ENCODE measurements at places on chromosomes 5 and 9. TPM values are rescaled to one million over a fixed set of nuclear protein-coding genes. Genes with fewer than 3 reads are reported as not detected.

DNA sequence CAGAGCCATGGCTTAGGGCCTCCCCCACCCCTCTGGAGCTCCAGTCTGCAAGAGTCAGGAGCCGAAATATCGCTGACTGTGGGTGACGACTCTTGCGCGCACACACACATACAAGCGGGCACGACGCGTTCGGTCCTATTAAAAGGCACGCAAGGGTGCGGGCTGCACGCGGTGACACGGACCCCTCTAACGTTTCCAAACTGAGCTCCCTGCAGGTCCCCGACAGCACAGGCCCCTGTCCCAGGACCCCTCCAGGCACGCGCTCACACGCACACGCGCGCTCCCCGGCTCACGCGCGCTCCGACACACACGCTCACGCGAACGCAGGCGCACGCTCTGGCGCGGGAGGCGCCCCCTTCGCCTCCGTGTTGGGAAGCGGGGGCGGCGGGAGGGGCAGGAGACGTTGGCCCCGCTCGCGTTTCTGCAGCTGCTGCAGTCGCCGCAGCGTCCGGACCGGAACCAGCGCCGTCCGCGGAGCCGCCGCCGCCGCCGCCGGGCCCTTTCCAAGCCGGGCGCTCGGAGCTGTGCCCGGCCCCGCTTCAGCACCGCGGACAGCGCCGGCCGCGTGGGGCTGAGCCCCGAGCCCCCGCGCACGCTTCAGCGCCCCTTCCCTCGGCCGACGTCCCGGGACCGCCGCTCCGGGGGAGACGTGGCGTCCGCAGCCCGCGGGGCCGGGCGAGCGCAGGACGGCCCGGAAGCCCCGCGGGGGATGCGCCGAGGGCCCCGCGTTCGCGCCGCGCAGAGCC is at the start of gene GRIN1:
GRIN1 (plus strand) TSS at position 433 of the 746 bp plus-strand sequence. CDS start 333 bp downstream, outside the sequence.
- H3K4me1 ChIP-seq = peaks cover 10% of the 10 kb centered on the region
- no peak within 1 kb of the TSS for H3K27ac ChIP-seq
- no peaks in the 10 kb centered on the region for H3K36me3 ChIP-seq
- H3K4me3 ChIP-seq = peak within 1 kb of the TSS; percentile 49

DNA sequence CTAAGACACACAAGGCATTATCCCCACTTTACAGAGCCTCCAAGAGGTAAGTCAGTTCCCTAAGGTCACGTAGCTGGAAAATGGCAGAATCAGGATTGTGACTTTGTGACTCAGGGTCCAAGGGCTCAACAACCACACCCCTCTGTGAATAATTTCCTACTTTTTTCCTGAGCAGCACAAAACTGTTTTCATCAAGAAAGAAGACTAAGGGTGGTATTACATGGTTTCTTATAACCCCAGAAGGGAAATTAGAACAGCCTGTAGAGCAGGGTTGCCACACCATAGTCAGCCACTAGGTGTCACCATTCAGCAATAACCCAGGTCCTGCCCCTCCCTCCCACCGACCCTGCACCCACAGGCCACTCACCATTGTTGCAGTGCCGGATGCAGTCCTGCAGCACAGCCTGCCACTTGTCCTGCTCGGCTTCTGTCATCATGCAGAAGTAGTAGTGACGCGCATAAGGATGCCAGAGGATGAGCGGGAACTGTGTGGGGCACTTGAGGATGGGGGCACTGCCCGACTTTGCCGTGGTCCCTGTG is 72.1 kb downstream of the LRSAM1 start:
- H3K36me3 ChIP-seq = peaks cover 42% of the 10 kb centered on the region
- H3K27ac ChIP-seq = peak overlapping the region; percentile 95
- H3K27me3 ChIP-seq = no peaks in the 10 kb centered on the region
- H3K4me1 ChIP-seq = peaks cover 92% of the 10 kb centered on the region
- H3K4me3 ChIP-seq = no peak overlapping the region
- DNase-seq = no peak

RPP25L gene
- 42.8 TPM for total RNA-seq

DNA sequence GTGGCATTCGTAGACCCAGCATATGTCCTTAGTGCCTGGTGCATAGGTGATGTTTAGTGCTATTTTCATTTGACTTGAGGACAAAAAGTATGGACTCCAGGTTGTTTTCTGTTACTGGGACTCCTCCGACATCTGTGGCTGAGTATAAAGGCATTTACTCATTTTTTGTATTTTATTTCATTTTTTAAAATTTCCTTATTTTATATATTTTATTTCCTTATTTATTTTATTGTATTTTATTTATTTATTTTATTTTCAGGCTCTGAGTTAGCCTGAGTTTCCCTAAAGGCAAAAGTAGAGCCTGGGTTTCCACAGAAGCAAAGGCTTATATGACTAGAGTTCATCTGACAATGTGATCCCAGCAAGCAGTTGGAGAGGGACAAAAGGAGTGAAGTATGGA is 91.6 kb downstream of the FOCAD start:
- no peaks in the 10 kb centered on the region for H3K27me3 ChIP-seq
- H3K27ac ChIP-seq = no peak overlapping the region
- H3K36me3 ChIP-seq = peaks cover 23% of the 10 kb centered on the region

CRHBP gene
- total RNA-seq = 0.63 TPM

ECM2 gene
- total RNA-seq = 7.2 TPM

DNA sequence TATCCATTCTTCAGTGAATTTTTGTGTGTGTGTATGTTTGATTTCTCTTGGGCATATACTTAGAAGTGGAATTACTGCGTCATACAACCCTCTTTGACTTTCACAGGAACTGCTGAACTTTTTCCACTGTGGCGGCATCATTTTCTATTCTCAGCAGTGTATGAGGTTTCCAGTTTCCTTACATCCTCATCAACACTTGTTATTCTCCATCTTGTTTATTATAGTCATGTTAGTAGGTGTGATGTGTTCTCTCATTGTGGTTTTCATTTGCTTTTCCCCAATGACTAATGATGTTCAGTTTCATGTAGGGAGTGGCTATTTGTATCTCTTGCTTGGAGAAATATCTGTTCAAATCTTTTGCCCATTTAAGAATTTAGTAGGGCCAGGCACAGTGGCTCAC is 2.6 kb downstream of the ZNF79 start:
- H3K27me3 ChIP-seq = no peaks in the 10 kb centered on the region
- no peak overlapping the region for H3K4me3 ChIP-seq
- H3K27ac ChIP-seq = no peak overlapping the region
- peaks cover 31% of the 10 kb centered on the region for H3K36me3 ChIP-seq
- no peak for DNase-seq

CAMLG gene
- total RNA-seq = 20.2 TPM

GRCh38 chr9:8450810-8451545 is 651.4 kb upstream of the DMAC1 start:
- no peak for DNase-seq
- H3K27ac ChIP-seq = no peak overlapping the region
- H3K4me1 ChIP-seq = no peaks in the 10 kb centered on the region
- H3K4me3 ChIP-seq = no peak overlapping the region
- no peaks in the 10 kb centered on the region for H3K36me3 ChIP-seq

GRCh38 chr9:110319781-110320492 is 17.7 kb downstream of the TXNDC8 start:
- no peak overlapping the region for H3K4me3 ChIP-seq
- no peak overlapping the region for H3K27ac ChIP-seq
- no peaks in the 10 kb centered on the region for H3K36me3 ChIP-seq
- no peak for DNase-seq

DNA sequence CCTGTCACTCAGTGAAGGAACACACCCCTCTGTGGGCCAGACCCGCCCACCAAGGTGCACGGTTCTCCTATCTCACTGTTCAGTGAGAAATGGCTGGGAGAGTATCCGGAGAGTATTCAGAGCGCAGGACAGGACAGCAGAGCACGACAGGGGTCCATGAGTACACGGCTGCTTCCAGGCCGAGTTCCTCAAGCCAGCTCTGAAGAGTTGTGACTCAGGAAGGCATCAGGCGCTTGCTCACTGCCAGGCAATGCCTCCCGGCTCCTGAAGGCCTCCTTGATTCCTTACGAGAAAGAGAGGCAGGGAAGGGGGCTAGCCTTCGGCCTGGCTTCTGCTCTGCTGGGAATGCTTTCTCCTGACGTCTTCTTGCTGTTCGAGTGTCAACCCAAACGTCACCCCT is 132.1 kb upstream of the PPP1R26 start:
- no peaks in the 10 kb centered on the region for H3K36me3 ChIP-seq
- no peaks in the 10 kb centered on the region for H3K4me1 ChIP-seq
- no peak overlapping the region for H3K4me3 ChIP-seq
- no peak for DNase-seq
- peaks cover 100% of the 10 kb centered on the region for H3K27me3 ChIP-seq

DNA sequence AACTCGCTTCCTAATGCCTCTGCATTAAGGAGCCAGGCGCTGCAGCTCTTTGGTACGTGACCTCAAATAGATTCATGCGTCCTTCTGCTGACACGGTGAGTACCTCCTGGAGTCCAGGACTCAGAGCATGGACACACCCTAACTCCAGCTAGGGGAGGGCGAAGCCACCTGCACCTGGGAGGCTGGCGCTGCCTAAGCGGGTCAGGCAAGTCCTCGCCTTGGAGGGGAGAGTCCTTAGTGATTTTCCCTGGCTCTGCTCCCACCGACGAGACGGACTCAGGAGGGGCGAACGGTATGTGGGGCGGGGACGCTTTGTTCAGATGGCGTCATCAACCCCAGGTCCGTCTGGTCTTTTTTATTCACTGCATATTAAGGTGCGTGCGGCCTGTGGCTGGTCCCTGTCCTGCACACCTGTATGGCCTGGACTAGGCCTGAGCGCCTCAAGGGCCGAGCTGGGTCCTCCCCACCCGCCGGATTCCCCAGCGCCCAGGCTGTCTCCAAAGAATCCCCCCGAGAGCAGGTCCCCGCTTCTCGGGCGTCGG is 50.3 kb downstream of the NSUN2 start:
- H3K36me3 ChIP-seq = no peaks in the 10 kb centered on the region
- no peak for DNase-seq
- no peak overlapping the region for H3K27ac ChIP-seq
- peaks cover 62% of the 10 kb centered on the region for H3K27me3 ChIP-seq

DBN1 gene
- total RNA-seq = 21.8 TPM

GRCh38 chr9:136763649-136764035 is 676 bp downstream of the LCN15 start:
- peaks cover 41% of the 10 kb centered on the region for H3K4me1 ChIP-seq
- H3K4me3 ChIP-seq = no peak overlapping the region
- H3K27ac ChIP-seq = peak overlapping the region; percentile 63

- H3K27ac ChIP-seq = no peak overlapping the region
- peaks cover 3% of the 10 kb centered on the region for H3K27me3 ChIP-seq
- no peak overlapping the region for H3K4me3 ChIP-seq
- no peak for DNase-seq
- no peaks in the 10 kb centered on the region for H3K4me1 ChIP-seq
Observed at GRCh38 chr9:118652258-118652657, 717.0 kb downstream of the BRINP1 start.

DNA sequence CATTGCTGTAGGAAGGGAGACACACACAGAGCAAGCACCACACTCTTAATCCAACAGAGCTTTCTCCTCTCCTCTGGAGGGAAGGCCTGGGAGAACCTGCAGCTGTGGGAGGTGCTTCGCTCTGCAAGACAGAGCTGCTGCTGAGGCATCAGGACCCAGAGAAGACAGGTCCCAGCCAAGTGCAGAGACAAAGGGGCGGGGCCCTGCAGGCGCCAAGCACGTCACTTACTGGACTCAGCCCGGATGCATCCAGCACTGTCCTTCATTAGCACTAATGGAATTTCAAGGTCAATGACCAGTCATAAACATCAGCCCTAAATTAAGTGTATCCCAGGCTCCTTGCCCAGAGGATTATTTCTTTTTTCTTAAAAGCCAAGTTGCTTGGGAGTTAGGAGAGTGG is 337.1 kb upstream of the PANK3 start:
- peaks cover 24% of the 10 kb centered on the region for H3K27me3 ChIP-seq
- no peaks in the 10 kb centered on the region for H3K36me3 ChIP-seq
- H3K27ac ChIP-seq = no peak overlapping the region
- no peak for DNase-seq
- H3K4me1 ChIP-seq = no peaks in the 10 kb centered on the region
- no peak overlapping the region for H3K4me3 ChIP-seq

ARHGEF37 gene
- 22.8 TPM for total RNA-seq

MSX2 gene
- 2.3 TPM for total RNA-seq

GRCh38 chr9:72443855-72444254 is 77.6 kb upstream of the TMC1 start:
- H3K27ac ChIP-seq = no peak overlapping the region
- no peak for DNase-seq
- no peaks in the 10 kb centered on the region for H3K36me3 ChIP-seq
- no peaks in the 10 kb centered on the region for H3K4me1 ChIP-seq

TCF7 gene
- 3.0 TPM for total RNA-seq

DNA sequence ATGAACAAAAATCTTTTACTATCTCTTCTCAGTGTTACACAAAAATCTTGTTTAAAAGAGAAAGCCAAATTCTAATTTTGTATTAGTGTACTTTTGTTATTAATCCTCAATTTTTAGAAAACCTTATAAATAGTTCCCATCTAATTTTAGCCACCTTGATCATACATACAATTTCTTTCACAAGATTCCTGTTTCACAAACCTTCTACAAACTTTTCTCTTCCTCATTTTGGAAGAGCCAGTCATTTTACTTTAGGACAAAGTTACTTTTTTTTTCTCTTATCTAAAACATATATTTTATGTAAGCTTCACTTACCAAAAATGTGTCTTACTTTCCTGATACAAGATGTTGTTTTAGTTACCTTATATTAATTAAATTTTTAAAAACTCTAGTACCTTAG is 161.3 kb downstream of the YIPF5 start:
- H3K4me1 ChIP-seq = peaks cover 2% of the 10 kb centered on the region
- DNase-seq = no peak
- no peaks in the 10 kb centered on the region for H3K27me3 ChIP-seq
- H3K27ac ChIP-seq = no peak overlapping the region
- H3K4me3 ChIP-seq = no peak overlapping the region
- no peaks in the 10 kb centered on the region for H3K36me3 ChIP-seq

GRCh38 chr9:91026266-91026665 is 224.6 kb downstream of the SYK start:
- H3K36me3 ChIP-seq = no peaks in the 10 kb centered on the region
- H3K27me3 ChIP-seq = no peaks in the 10 kb centered on the region
- no peak overlapping the region for H3K27ac ChIP-seq
- DNase-seq = no peak

GRCh38 chr5:131641494-131641893 is 6.5 kb upstream of the RAPGEF6 start:
- no peak overlapping the region for H3K27ac ChIP-seq
- H3K4me3 ChIP-seq = no peak overlapping the region
- H3K4me1 ChIP-seq = peaks cover 3% of the 10 kb centered on the region

IL4 gene
- not detected for total RNA-seq

DNA sequence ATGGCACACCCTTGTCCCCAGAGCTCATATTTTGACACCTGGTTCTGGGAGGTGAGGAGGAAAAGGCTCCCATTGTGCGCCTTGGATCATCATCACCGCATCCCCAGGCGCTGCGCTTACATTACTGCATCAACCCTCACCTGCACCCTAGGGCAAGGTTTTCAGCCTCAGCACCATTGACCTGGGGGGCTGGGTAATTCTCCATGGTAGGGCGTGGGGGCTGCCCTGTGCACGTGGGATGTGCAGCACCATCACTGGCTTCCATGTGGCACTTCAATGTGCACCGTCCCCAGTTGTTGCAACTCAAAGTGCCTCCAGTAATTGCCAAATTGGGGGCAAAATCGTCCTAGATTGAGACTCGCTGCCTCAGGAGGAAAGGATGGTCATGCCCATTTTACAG is 83.6 kb downstream of the NTNG2 start:
- no peak overlapping the region for H3K27ac ChIP-seq
- no peak overlapping the region for H3K4me3 ChIP-seq
- peaks cover 45% of the 10 kb centered on the region for H3K27me3 ChIP-seq
- H3K4me1 ChIP-seq = peaks cover 42% of the 10 kb centered on the region
- DNase-seq = no peak
